ENCODE measurements at places on chromosomes 7 and 10. TPM values are rescaled to one million over a fixed set of nuclear protein-coding genes. Genes with fewer than 3 reads are reported as not detected.

UBE3C gene
- total RNA-seq = 66.4 TPM

HILPDA gene
- total RNA-seq = 21.7 TPM

IDI2 gene
- total RNA-seq = not detected

CADPS2 gene
- total RNA-seq = 0.07 TPM

MRLN gene
- not detected for total RNA-seq

ACBD7 gene
- total RNA-seq = 1.2 TPM

ACHE gene
- total RNA-seq = 2.0 TPM

HOXA7 gene
- total RNA-seq = 5.1 TPM

OR6B1 gene
- not detected for total RNA-seq

FAM25G gene
- not detected for total RNA-seq

OGDHL gene
- 0.22 TPM for total RNA-seq

DPYSL4 gene
- total RNA-seq = 20.5 TPM

AZGP1 gene
- not detected for total RNA-seq

MICALL2 gene
- total RNA-seq = 25.9 TPM

NPY gene
- not detected for total RNA-seq

TRIM56 gene
- total RNA-seq = 9.9 TPM

C7orf57 gene
- 0.37 TPM for total RNA-seq

NCAPG2 gene
- 36.5 TPM for total RNA-seq

NPFFR1 gene
- total RNA-seq = not detected

CYP3A7 gene
- total RNA-seq = not detected

MET gene
- total RNA-seq = 103 TPM

UBTD1 gene
- 18.3 TPM for total RNA-seq

MMRN2 gene
- total RNA-seq = 1.1 TPM

EVX1 gene
- total RNA-seq = 0.07 TPM
